HuH-7 (cell line): ENCODE measurements at places on chromosomes 3 and 15.

- DNase-seq: no peak
Measured at GRCh38 chr3:11555881-11556633, 87.7 kb downstream of the VGLL4 start.

- no peak for DNase-seq
Measured at GRCh38 chr3:185724761-185725160, 100.1 kb downstream of the IGF2BP2 start.

GRCh38 chr3:100613721-100614390, 4.5 kb downstream of the ADGRG7 start:
- peak; percentile 50 for DNase-seq

DNA sequence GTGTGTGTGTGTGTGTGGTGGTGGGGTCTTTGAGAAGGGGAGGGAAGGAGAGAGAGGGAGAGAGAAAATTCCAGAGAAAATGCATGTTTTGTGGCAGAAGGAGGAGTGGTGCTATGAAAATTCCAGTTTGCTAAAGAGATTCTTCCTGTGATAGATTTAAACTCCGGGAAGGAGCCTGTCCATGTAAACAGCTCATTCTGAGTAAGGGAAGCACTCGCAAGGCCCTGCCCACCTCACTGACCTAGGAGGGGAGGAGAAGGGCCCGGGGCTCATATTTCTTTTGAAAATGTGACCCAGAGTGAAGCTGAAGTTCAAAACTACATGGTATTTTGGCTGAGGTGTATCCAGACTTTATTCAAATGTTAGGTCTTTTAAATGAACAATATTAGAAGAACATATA, 41.3 kb downstream of the ADAMTSL3 start:
- no peak for DNase-seq

GRCh38 chr3:3495611-3496010, 303.6 kb upstream of the LRRN1 start:
- DNase-seq: no peak

- no peak for DNase-seq
Measured at GRCh38 chr15:45129651-45130129, at the start of the genes DUOX1 and DUOXA1. TSS of gene DUOX1 (plus strand) at chr15:45129994. CDS start at chr15:45131967, 1,973 bp downstream. TSS of gene DUOXA1 (minus strand) at chr15:45129879. CDS start at chr15:45123014, 6,865 bp downstream.

- no peak for DNase-seq
Measured at GRCh38 chr3:182698078-182698477, 95.2 kb upstream of the ATP11B start.

GRCh38 chr3:99856437-99857220, 39.0 kb downstream of the CMSS1 start:
- DNase-seq: no peak

GRCh38 chr3:18237251-18238005, 187.7 kb downstream of the SATB1 start:
- no peak for DNase-seq

DNA sequence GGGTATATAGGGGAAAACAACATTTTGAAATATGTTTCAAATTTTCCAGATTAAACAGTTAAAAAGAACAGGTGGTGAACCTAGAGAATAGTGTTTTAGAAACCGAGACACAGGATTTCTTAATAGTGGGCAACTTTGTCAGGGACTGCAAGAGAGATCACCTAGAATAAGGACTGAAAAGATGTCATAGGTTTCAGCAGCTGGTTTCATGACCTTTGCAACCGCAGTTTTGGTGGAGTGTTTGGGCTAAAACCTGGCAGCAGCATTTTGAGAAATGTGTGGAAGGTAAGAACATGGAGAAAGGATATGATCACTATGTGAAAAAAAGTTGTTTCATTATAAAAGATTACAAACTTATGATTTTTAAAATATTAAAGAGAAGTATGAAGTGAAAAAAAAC, 34.9 kb downstream of the PRKCI start:
- no peak for DNase-seq

DNA sequence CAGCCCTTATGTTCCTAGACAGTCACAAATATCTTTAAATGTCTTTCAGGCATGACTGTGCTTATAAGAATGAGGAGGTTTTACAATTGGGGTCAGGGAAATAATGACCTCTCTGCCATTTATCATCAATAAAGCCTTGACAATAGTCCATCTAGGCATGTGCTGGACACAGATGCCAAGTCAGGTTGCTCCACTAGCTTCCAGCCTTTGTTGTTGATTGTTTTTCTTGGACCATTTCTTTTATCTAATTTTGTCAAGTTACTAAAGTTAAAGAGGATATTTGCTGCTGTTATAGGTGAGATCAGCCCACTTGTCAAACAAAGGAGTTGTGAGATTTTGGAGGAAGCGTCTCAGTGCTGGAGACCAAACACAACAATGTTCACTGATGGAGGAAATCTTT, 628.0 kb downstream of the ROBO2 start:
- no peak for DNase-seq

DNA sequence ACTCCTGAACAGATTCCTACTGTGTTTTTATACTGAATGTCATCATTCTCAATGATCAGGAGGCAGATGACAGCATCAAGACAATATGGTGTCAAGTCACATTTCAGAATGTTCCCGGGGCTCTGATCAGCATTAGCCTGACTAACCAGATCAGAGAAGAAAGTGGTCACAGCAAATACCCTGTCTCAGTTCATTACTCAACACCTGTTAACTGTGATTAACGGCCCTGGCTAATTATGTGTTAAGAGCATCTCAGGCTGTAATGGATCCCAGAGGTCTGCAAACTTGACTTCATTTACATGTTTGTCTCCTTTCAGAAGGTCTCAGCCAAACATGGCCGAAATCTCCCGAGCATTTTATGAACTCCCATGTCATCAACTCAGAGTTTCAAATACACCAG, 833.7 kb downstream of the FHIT start:
- no peak for DNase-seq

- no peak for DNase-seq
Measured at GRCh38 chr3:28745436-28745835, 396.8 kb upstream of the AZI2 start.

DNA sequence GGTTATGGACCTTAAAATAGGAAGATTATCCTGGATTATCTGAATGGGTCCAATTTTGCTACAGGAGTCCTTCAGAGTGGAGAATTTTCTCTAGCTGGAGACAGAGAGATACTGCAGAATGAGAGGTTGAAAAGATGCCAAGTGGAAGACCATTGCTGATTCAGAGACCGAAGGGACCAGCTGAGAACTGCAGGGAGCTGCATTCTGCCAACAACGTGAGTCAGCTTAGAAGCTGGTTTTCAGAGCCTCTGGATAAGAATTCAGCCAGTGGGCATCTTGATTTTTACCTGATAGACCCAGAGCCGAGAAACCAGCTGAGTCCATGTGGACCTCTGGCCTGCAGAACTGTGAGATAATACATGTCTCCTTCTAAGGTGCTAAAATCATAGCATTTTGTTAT, 234.0 kb downstream of the NR2F2 start:
- DNase-seq: no peak

DNA sequence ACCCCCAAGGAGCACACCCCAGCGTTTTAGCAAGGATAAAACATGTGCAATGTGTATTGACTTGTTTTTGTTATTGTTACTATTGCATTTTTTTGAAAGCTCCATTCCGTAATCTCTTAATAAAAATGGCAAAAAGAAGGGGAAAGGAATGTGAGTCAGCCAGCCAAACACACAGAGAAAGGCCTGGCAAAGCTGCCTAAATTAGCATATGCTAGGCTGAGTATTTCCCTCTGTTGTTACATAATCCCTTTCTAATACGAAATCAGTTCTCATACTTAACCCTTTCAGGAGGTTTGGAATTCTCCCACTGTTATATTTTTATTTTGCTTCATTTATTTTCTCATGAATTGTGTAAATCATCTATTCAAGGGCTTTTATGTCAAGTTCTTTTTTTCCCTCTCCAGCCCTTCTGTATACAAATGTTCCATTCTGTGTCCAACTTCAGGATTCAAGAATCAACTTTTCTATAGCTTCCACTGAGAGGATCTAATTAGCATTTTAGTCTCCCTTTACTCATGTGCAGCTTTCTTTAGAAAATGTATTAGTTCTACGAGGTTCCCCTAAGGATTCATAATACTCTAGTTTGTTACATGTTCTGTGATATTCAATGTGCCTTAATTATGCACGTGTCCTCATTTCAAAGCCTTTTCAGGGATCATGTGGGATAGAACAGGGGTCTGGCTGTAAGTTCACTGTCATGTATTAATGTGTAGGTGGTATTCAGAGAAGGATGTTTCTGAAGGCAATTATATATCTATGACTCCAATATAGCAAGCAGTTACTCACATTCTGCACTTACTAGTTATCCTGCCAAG, 9.2 kb downstream of the CADM2 start:
- DNase-seq: no peak

DNA sequence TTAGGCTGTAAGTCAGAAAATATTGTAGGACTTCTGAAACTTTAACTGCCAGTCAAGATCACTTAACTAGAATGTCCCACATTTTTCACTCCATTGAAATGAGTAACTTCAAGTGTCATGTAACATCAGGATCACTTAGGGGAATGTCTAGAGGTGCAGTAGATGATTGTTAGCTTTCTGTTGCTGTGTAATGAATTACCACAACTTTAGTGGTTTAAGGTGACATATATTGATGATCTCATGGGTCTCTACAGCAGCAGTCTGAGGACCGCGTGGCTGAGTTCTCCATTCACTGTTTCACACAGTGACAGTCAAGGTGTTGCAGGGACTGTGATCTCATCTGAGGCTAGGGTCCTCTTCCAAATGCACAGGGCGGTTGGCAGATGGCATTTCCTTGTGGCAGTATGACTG, 82.7 kb downstream of the SLC25A26 start:
- DNase-seq: no peak

GRCh38 chr3:98188545-98188944, 22.0 kb downstream of the OR5H15 start:
- DNase-seq: no peak

DNA sequence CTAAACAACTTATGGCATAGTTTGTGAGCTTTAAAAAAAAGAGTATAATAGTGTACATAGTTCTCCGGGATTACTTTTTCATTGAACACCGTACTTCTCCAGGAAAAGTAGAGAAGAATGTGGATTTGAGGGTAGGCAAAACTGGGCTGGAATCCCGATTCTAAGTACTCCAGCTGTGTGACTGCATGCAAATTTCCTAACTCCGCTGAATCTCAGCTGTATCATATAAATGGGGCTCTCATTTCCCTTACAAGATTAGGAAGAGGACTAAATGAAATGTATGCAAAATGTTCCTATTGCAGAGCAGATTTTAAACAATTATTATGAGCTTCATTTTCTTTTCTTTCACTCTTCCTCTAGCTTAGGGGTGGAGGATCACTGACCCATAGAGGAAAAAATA, 70.3 kb upstream of the HERC1 start:
- no peak for DNase-seq

DNA sequence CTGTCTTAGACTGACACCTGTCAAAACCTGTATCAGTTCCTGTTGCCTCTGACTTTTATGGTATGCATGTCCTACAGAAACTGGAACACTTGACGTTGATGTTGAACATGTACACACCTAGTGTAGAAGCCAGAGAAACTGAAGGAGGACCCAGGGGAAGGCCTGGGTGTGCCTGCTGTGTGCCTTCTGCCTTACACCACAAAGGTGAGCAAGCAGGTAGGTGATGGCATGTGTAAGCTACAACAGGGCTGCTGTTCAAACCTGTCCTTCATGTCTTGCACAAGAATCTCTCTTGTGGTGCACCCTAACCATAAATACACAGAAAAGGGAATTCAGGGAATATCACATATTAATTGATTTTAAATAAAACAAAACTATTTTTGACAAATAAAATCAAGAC, 13.6 kb upstream of the AQP9 start:
- DNase-seq: no peak

GRCh38 chr3:184796954-184797353, 15.0 kb upstream of the VPS8 start:
- DNase-seq: no peak

DNA sequence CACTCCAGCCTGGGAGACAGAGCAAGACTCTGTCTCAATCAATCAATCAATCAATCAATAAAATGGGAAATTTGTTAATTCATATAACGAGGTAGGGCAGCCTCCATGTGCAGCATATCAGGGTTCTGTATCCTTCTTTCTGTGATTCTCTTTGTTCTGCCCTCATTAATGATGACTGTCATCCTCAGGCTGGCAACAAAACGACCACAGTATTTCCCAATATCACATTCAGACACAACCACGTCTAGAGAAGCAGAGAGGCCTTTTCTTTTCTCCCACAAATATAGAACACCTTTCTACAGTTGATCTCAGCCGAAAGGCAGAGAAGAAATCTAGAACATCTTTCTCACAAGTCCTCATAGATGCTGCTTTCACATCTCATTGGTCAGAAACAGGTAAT, 11.2 kb downstream of the CEP19 start:
- no peak for DNase-seq

DNA sequence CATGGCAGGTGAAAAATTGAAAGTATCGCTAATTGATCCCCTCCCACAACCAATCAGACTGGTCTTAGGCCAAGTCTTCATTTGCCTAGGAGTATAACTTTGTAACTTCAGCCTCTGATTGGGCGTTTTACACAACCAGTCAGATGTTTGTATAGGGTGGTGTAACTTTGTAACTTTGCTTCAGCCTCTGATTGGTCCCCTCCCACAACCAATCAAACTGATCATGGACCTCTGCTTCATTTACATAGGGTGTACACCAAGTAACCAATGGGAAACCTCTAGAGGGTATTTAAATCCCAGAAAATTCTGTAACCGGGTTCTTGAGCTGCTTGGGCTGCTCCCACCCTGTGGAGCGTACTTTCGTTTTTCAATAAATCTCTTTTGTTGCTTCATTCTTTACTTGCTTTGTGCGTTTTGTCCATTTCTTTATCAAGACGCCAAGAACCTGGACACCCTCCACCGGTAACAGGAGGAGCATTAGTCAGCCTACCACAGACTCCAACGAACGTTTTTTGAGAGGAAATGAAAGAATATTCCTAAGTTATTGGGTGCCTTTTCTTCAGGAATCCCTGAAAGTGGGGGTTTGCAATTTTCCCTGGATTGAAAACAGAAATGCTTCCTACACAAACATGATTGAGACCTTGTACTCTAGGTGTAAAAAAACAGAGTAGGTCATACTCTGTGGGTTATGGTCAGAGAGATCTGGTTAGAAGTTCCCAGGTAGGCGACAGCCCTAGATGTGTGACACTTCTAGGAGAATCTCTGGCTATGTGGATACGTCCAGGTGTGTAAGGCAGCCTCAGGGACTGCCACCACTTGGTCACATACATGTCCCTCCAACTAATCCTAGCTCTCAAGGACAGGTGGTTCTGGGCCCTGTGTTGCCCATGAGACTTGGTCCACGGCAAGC, 5.5 kb upstream of the SACM1L start:
- DNase-seq: no peak

- no peak for DNase-seq
Measured at GRCh38 chr3:44222337-44222736, 19.3 kb upstream of the TOPAZ1 start.

DNA sequence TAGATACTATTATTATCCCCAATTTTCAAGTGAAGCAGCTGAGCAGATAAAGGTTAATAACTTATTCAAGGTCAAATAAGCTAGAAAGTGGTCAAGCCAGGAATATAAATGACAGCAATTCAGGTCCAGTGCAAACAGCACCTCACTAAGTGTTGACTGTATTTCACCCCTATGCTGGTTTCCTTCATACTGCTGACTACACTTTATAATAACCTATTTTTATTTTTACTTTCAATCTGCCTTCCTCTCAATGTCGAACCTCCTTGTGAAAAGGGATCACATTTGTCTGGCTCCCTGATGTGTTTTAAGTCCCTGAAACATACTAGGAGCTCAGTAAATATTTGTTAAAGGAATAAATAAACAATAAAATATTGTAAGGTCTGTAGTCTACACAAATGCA, 146.1 kb downstream of the NAALADL2 start:
- no peak for DNase-seq

GRCh38 chr3:194612221-194612620, 21.0 kb downstream of the TMEM44 start:
- no peak for DNase-seq

- no peak for DNase-seq
Measured at GRCh38 chr3:178075344-178075743, 460.9 kb upstream of the KCNMB2 start.

GRCh38 chr3:126454025-126454424, 21.7 kb downstream of the ZXDC start:
- DNase-seq: no peak
